Left cardiac atrium (tissue), 4 donors: ENCODE measurements at places on chromosomes 2 and 18.

- DNase-seq, result no peak
Measured at GRCh38 chr18:75075016-75075305, 134.0 kb downstream of the PTGR3 start.

- DNase-seq, result no peak
Measured at GRCh38 chr2:163467251-163467630, 268.6 kb downstream of the FIGN start.

GRCh38 chr2:105113616-105114291 lies 75.9 kb downstream of the MRPS9 start:
- DNase-seq, result no peak

- no peak for DNase-seq
Measured at GRCh38 chr2:654896-655295, 22.3 kb downstream of the TMEM18 start.

DNA sequence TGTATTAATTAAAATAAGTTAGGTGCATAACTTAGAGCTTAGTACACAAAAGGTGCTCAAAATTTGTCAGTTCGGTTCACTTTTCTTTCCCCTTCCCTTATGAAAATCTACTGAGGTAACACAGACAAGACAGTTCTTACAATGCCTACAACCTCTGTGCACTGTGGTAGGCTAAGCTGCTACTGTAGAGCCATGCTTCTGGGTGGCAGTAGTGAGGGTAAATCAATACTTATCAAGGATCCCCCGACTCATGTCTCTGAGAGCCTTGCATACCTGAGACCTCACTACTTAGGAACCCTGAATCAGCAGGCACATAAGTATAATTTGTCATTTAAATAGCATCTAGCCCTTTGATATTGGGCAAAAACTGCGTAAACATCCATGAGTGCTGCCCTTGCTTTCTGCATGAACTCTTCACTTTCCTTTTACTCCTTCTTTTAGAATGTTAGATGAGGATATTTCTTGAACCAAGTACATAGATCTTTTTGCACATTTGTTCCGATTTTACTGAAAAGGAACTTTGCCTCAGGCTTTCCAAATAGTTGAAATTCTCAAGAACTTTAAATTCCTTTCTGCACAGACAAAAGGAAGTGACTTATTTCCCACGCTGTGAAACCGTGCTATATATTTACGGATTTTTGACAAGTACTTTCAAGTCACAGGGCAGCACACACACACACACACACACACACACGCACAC lies 234.4 kb downstream of the TRIB2 start:
- DNase-seq, result no peak

- DNase-seq, result no peak
Measured at GRCh38 chr18:6406910-6407470, 7.7 kb downstream of the L3MBTL4 start.

GRCh38 chr18:59823596-59824195 lies 76.1 kb upstream of the PMAIP1 start:
- peak; percentile 58 for DNase-seq

DNA sequence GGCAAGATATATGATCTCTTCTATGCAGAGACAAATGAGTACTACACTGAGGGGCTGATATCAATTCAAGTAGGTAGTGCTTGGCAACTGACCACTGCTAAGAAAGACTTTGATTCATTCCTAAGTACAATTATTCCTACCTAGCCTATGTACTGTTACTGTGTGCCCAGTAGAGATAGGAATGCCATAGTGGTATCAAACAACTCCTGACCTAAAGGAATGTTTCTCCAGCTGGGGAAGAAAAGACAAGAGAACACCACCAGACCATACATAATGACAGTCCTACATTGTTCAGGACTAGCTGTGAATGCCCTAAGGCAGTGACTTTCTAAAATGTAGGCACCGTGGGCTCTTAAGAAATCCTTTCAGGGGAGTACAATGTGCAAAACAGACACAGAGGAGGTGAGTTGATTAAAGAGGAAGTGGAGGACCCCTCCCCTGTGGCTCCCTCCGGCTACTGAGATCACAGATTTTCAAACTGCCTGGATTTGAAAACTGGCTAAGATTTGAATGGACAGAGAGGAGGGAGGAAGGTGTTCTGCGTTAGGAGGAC lies 89.1 kb downstream of the ANTXR1 start:
- DNase-seq, result no peak

DNA sequence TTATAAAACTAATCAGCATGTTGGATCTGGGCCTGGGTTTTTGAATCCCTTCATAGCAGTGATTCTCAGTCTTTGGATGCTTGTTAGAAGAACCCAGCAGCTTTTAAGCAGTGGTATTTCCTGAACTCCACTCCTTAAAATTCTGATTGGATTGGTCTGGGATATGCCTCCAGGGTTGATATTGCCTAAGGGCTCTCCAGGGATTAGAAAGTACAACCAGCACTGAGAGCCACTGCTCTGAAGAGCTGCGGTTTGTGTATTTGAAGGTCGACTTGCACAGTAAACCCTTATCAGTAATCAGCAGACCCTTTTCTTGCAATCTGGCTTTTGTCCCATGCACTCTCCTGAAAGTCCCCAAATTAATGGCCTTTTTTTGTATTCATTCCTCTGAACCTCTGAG lies 17.0 kb upstream of the RBMS1 start:
- no peak for DNase-seq
